ENCODE measurements at places on chromosomes 11 and 22.

GRCh38 chr11:36376009-36376887, 80.2 kb downstream of the PRR5L start:
- DNase-seq: no peak

DNA sequence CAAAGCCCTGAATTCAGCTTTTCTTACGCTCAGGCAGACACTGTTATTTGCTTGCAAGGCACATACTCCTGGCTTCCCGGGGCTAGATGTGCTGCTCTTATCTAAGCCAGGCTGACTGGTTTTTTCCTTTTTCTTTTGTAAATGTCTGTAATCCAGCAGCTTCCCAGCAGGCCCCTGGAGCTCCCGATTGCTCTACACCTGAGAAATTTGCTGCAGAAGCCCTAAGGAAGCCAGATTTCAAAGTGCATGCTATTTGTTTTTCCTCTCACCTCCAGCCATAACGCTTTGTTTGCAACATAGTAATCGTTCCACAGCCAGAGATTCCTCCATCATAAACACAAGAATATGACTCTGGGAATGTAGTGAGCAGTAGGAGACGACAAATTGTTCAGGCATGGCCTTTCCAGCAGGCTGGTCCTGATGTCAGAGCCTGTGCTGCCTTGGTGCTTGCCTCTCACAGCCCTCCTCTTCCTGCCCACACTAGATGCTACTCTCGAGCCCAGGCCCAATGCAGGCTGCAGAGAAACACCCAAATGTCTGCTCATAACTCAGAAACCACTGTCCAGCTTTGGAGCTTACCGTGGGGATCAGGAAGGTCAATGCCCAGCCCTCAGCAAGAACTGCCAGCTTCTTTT, 54.7 kb upstream of the SLC6A5 start:
- DNase-seq: no peak

DNA sequence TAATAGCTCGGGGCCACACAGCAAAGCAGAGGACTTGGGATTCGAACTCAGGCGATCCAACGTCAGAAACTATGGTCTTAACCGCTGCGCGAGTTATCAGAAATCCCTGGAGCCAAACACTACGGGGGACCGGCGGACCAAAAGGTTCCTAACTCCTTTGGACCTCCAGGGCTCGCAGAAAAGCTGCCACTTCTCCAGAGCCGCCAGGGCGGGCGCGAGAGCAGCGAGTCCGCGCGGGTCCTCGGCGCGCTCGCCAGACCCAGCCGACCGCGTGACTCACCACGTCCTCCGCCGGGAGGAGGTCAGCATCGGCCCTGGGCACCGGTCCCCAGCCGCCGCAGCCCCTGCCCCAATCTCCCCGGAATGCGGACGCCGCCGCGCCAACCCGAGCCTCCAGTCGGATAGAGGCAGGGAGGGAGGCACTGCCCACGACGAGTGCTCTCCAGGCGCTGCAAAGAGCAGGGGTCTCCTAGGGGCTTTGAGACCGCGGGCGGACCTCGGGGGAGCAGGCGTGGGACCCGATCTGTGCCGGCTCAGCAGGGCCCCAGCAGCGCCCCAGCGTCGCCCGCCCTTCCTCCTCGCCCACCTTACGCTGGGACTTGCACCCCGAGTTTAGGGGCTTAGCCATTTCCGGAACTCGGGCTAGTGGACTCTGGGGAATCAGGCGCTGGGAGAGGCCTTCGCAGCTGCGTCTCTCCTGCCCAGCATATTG, 6.2 kb upstream of the ALX4 start:
- DNase-seq: peak; percentile 29

DNA sequence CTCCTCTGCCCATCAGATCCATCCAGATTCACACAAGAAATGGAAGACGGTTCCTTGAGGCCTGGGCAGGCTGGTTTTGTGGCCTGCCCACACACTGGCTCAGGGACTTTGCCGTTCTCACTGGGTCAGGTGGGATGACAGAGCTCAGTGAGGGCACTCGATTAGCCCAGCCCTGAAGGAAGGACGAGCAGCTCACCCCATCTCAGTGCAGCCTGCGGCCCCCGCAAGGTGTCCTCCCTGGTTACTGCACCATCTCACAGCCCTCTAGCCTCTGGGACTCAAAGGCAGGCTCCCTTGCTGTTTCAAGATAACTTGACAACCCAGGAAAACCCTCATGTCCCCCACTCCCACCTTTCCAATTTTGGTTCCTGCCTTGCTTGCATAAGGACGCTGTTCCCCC, 4.2 kb downstream of the SLC16A8 start:
- no peak for DNase-seq

DNA sequence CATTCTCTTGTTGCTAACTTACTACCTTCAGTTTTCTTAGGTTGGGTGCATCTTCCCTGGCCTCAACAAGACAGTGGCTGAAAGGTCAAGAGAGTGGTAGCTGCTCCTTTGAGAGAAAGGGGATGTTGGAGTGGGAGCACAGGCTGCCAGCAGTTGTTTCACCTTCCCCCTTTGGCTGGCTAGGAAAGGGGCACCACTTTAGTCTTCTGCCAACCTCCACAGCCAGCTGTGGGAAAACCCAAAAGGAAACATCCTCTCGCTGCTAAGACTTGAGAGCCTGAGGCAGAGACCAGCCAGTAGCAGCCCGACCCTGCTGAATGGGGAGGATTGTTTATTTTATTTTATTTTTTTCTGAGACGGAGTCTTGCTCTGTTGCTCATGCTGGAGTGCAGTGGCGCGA, 34.4 kb downstream of the MARK2 start:
- DNase-seq: no peak

Measured in body of pancreas (tissue), 4 donors.